Left ventricle myocardium inferior (tissue), 1 donor: ENCODE measurements at places on chromosomes 3 and 15.

DNA sequence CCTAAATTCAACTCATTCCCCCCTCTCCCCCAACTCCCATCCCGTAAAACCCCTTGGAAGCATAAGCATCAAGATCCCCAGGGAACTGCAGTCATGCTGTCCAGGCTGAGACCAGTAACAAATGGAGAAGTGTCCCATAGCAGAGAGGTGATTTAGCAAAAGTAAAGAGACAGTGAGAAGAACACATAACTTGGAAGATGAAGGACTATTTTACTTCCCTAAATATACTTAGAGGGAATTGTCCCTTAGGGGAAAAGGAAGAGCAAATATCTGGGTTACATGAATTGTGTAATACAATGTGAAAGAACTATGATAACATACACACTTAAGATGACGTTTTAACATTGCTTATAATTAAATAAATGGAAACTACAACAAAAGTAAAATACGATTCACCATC is 61.6 kb upstream of the LRRFIP2 start:
- DNase-seq = no peak

DNA sequence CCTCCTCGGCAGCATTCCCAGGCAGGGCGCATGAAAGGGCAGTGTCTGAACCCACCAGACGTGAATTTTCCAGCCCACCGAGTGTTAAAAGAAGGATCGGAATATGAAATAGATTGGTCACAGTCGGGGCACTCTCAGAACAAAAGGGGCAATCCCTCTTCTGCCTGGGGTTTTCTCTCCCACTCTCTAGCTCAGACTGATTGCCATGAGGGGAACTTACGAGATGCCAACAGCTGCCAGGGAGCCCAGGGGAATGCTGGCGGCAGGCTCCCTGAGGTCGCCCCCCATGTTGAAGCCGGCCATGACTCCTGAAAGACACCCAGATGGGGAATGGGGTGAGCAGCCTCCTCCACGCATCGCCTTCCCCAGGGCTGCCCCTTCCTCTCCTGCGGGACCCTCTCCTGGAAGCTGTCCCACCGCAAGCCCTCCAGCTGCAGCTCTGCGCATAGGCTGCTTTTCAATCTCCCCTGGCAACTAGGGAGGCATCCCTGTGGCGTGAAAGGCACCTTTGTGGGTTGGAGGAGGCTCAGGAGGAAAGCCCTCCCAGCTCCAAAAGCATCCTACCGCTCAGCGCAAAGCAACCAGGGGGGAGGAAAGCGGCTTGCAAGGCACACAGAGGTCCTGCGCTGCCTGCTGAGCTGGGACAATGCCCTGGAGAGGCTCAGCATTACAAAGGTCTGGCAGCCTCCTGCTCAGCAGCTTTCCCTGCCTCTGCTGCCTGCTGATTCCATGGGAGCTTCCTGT is 64.8 kb upstream of the HEG1 start:
- DNase-seq = no peak

DNA sequence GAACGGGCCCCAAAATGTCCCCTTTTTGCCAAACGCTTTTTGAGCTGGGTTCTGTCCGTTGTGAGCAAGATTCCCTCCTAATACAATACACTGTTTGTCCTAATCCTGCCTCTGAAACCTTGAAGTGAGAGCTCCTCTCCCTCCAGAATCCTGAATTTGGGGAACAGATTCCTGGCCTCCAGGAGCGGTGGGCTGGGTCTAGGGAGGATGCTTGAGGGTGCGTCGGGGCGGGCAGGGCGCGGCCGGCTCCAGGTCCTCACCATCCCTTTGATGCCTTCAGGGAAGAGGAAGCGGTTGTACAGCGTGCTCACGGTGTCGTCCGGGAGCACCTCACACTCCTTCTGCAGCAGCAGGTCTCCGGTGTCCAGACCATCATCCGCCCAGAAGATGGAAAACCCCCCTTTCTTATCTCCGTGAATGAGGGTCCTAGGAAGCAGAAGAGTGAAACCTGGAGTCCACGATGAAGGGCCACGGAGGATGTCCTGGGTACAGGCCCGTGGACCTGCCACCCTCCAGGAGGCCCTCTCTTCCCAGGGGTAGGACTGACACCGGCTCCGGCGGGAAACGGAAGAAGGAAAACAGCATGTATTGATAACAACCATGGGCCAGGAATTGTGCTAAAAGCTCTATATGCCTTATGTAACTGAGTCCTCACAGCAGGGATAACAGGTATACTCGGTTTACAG is 23.2 kb downstream of the ALDH1L1 start:
- DNase-seq = no peak

DNA sequence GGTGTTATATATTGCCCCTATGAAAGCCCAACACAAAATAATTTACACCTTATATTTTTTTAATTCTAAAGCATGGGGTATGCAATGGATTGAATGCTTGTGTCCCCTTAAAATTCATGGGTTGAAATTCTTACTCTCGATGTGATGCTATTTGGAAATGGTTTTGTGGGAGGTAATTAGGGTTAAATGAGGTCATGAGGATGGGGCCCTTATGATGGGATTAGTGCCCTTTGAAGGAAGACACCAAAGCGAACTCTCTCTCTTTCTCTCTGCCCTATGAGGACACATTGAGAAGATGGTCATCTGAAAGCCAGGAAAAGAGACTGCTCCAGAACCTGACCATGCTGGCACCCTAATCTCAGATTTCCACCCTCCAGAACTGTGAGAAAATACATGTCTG is 7.6 kb upstream of the SRGAP3 start:
- DNase-seq = no peak

- no peak for DNase-seq
Measured at GRCh38 chr3:21621181-21621651, 129.8 kb downstream of the ZNF385D start.

DNA sequence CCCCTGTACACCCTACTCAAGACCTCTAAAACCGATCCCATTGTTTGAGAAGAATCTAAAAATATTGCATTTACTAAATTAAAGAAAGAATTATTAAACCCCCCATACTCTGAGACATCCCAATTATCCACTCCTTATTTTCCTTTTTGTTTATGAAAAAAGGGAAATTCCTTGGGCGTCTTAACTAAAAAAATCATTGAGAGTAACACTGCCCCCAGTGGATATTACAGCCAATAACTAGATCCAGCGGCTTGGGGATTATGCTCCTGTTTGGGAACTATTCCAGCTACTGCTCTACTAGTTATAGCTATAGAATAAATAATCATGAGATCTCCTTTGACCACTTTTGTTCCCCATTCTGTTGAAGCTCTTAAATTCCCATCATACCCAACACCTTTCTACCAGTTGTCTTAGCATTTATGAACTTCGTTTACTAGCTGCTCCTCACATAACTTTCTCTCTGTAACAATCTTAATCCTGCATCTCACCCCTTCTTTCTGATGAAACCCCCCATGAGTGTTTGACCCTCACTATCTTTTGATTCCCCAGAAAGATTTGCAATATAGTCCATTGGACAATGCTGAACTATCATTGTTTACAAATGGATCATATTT is 12.7 kb upstream of the CFAP91 start:
- no peak for DNase-seq

GRCh38 chr3:62252438-62253157 is 120.8 kb downstream of the FEZF2 start:
- DNase-seq = no peak

DNA sequence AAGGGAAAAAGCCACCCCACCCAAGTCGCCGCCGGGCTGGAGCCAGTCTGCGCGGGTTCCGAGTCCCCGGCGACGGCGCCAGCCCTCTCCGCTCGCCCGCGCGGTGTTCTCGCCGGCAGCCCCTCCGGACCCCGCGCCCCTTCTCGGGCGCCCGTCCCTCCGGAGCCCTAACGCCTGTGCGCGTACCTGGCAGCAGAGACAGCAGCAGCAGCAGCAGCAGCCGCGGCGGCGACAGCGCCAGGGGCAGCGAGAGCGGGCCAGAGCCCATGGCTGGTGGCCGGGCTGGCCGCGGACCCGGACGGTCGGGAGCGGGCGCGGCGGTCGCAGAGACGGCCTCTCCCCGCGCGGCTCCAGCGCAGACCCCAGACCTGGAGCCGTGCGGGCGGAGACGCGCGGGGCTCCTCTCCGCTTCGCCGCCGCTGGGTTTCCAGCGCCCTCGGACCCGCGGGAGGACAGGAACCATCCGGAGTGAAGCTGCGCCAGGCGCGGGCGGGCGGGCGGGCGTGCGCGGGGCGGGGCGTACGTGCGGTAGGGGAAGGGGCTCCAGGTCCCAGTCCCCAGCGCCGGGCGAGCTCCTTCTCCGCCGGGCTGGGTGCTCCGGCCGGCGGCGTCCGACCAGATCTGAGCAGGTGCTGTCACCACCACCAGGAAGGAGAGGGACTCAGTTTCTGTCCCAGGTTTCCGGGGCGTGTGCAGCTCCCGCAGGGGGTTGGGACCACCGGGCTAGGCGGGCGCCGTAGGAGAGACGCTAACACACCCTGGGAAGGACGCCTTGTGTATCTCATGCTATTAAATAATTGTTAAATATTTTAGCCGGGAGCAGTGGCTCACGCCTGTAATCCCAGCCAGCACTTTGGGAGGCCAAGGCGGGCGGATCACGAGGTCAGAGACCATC is at the start of gene CHRNA3:
Gene CHRNA3 (minus strand): TSS at position 470 of the 895 bp plus-strand sequence. CDS start 202 bp downstream, at position 268.
- no peak for DNase-seq

DNA sequence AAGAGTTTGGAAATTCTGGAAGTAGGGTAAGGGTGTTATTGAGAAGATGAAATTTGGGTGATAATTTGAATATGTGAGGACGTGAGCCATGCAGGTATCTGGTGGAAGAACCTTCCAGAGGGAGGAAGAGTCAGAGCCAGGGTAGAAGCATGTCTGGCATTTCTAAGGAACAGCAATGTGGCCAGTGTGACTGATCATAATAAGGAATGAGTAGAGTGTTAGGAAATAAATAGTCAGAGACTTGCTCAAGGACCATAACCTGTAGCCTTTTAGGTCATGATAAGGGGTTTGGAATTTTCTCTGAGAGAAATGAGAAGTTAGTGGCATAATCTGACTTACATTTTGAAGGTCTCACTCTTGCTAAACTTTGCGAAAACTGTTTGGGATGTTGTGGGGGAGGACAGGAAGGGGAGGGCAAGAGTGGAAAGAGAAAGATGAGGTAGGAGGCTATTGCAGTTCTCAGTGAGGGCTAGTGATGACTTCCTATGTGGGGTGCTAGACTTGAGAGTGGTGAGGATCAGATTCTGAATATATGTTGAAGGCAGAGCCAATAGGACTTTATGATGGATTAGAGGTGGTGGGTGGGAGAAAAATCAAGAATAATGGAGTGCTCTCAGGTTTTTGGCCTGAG is 568.3 kb downstream of the AGBL1 start:
- no peak for DNase-seq

GRCh38 chr3:133023362-133023761 is 14.8 kb upstream of the TMEM108 start:
- no peak for DNase-seq

DNA sequence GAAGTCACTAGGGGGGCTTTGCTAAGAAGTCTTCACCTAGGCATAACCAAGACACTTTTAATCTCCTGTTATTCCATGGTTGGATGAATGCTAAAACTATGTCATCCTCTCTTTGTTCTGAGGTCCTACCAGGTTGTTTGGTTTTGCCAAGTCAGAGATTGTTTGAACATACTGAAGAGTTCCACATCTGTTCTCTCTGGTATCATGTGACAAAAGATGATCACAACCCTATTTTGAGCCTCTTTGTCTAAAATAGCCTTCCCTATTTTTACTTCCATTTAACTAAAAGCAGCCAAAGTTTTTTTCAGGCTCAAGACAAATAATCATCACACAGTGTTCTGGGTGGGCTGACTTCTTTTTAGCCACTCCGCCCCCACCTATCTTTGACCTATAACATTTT is 218.4 kb upstream of the LMCD1 start:
- no peak for DNase-seq

DNA sequence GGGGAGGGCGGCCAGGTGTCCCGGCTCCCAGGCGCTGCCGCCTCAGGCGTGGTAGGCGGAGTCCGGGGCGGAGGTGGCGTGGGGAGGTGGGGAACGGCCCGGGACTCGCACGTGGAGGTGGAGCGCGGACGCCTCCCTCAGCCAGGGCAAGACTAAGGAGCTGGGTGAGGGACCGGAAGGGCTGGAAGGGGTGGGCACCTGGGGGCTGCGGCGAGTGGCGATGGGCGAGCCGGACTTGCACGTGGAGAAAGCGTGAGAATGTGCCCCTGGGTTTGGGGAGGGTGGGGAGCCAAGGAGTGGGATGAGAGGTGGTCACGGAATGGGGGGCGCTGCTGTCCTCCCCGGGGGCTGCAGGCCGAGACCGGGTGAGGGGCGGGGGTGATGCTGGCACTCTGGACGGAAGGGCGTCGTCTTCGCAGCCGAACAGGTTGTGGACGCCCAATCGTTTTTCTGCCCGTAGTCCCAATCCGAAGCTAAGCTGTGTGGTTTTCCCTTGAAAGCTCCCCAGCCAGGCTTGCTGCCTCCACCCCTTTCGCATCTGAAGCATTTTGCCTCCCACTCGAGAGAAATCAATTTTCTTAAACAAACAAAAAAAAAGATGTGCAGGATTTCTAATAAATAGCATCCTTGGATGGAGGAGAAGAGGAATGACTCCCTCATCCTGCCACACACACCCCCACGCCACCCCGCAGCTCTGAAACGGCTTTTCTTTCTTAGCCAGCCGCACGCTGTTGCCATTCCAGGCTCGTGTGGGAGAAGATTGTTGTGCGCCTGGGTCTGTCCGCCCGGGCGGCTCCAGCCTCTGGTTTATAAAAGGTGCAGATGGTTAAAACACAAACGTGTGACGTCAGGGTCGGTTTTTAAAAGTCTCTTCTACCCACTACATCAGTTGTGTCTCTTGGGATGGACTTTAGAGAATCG is 62.5 kb upstream of the ANKRD28 start:
- peak; percentile 18 for DNase-seq

GRCh38 chr15:101052681-101053121 is 133.5 kb downstream of the LRRK1 start:
- no peak for DNase-seq

DNA sequence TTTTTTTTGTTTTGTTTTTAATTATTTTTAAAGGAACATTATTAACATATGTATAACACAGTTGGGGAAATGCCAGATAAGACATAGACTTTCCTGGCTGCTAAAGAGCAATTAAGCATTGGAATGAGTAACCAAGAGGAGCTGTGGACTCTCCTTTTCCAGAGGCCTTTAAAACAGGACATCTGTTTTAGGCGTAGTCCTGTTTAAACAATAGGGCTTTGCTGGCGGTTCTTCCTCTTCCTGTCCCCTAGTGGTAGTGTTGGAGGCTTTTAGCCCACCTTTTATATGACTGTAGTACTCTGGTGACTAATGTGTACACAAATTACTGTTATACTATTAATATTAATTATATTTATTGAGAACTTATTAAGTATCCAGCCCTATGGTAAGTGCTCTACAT is 81.9 kb downstream of the PPARG start:
- DNase-seq = no peak

- no peak for DNase-seq
Measured at GRCh38 chr3:101128786-101129185, 135.6 kb upstream of the ABI3BP start.

GRCh38 chr15:41554915-41555314 is 4.1 kb upstream of the TYRO3 start:
- DNase-seq = no peak

GRCh38 chr15:51281368-51281967 is 56.9 kb downstream of the CYP19A1 start:
- DNase-seq = peak; percentile 67

DNA sequence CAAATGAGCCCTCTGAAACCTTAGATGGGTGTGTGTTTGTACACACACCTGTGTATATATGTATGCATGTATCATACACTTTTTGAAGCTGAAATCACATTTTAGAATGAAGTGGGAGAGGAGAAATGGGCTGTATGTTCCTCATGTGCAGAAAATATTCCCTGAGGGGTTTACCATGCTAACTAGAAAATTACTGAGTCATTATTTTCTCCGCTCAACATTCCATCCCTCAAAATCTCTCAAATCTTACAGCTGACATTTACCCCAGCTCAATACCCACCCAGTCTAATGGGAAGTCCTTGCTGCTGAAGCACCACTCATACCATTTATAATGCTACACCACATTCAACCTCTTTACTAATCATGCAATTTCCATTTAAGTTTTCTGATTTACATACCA is 138.6 kb downstream of the P2RY1 start:
- no peak for DNase-seq
